ENCODE measurements at places on chromosomes 13 and 19. TPM values are rescaled to one million over a fixed set of nuclear protein-coding genes. Genes with fewer than 3 reads are reported as not detected.
A peak's percentile ranks its signal among the peaks of the same experiment; 100 is the strongest.

PLK5 gene
- total RNA-seq: not detected

GRCh38 chr19:18308051-18308947 is 14.6 kb downstream of the LSM4 start:
- no peak for DNase-seq

DNA sequence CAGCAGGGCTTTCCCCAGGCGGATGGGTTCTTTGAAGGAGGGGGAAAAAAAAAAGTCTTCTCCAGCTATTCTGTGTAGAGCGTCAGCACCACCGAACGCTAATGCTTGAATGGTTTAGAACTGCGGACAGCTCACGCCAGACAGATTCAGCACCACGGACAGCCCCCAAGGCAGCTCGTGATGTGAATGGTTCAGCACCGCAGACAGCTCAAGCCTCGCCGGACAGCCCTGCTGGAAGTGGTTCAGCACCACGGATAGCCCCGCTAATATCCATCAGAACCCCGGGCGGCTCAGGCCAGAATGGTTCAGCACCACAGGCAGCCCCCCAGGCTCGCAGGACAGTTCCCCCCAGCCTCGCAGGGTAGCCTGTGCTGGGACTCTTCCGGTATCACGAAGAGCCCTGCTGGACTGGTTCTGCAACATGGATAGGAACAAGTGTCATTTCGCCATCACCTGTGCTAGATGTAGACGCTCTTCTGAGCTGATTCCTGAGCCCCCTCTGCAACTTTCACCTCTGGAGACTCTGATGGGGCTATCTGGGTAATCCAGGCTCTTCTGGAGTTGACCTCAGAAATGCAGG is 4.9 kb upstream of the SMIM17 start:
- DNase-seq: peak; percentile 58

- DNase-seq: no peak
These were observed 7.1 kb upstream of the GPR18 start for GRCh38 chr13:99265162-99265800.

DNA sequence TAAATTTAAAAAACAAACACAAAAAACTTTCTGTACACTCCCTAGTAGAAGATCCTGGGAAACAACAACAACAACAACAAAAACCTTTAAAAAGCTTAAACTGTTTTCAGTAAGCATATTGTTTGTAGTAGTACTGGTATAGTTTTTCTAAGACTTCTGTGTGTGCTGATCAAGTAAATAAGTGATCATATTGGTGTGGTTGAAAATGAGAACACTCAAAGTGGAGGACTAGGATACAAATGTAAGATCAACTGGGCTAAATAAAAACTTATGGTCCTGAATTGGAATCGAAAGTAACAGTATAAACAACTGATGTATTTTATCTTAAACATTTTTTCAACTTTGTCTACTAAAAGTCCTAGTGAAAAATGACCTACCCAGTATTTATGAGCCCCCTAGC is 135.5 kb downstream of the FOXO1 start:
- DNase-seq: no peak

GSX1 gene
- not detected for total RNA-seq

ZNF274 gene
- total RNA-seq: 12.7 TPM

DNA sequence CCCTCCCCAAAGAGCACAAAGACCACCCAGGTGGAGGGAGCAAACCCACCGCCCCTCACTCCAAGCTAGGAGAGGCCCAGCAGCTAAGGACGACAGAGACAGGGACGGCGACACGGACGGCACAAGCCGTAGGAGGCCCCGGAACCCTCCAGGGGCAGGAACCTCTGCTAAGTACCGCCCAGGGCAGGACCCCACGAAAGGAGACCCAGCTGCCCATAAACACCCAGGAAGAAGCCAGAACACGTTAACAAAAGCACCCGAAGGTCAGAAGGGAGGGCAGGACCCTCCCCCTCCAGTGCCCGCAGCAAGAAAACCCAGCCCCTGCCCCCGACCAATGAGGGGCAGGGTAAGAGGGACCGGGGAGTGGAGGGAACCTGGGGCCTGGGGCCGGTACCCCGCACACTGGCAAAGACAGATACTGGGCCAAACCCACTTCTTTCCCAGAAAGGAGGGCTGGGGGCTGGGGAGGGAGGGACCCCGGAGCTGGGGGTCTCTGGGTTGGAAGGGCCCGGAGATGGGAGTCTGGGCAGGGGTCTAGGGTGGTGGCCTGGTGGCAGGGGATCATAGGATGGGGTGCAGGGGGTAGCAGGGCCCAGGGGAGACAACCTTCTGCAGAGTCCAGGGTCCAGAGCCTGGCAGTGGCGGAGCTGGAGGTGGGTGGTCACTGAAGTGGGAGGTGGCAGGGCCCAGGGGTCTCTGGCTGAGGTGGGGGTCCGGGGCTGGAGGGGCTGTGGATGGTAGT is 2.4 kb downstream of the BTBD2 start:
- DNase-seq: no peak

GRCh38 chr13:101631395-101631794 is 178.9 kb downstream of the ITGBL1 start:
- DNase-seq: no peak

- no peak for DNase-seq
These were observed 98.2 kb upstream of the SCEL start for GRCh38 chr13:77437267-77437666.
